ENCODE measurements at places on chromosomes 5 and 9. TPM values are rescaled to one million over a fixed set of nuclear protein-coding genes. Genes with fewer than 3 reads are reported as not detected.

- DNase-seq, result no peak
Observed at GRCh38 chr5:79547429-79547822, 33.5 kb upstream of the HOMER1 start.

GRCh38 chr5:146734936-146735577 is 143.5 kb downstream of the PPP2R2B start:
- no peak for DNase-seq

GRCh38 chr9:77834898-77835488 is 186.9 kb upstream of the GNA14 start:
- DNase-seq, result no peak

GRCh38 chr5:119031905-119032304 is 39.0 kb upstream of the DMXL1 start:
- DNase-seq, result no peak

DNA sequence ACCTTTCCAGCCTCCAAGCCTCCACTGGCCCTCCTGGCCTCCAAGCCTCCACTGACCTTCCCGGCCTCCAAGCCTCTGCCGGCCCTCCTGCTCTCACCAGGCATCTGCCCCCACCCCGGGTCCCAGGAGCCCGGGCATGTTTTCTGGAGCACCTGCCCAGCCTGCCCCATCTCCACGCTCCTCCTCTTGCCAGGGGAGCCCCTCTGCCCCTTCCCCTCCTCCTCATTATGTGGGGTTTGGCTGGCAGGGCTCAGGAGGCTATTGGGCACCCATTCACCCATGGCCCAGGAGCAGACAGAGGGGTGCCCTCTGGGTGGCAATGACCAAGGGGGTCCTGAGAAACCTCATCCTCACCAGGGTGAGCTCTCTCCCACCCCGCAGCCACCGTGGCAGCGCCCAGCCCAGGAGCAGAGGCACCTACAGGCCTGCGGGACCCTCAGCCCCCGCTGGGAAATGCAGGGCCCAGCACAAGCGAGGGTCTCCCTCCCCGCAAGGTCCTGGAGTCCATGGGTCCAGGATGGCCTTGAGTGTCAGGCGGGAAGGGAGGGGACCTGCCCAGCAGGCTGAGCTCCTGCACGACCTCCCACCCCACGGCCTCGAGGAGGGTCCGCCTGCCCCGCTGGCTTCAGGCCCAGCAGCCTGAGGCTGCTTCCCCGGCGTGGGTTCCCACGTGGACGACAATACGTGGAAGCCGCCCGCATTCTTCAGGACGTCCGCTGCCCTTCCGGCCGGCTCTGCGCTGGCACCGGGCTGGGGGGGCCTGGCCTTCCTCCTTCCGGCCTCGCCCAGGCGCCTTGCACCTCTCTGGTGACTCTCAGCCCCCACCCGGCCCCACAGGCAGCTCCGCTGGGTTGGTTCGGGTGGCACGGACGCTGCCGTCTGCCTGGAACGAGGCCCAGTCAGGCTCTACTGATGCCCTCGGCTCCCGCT is 51.4 kb upstream of the NRARP start:
- peak; percentile 78 for DNase-seq

Gene CCNI2
- total RNA-seq, result not detected

Gene ANKRD33B
- total RNA-seq, result 1.4 TPM

Gene S1PR3
- total RNA-seq, result 2.2 TPM
